Activated CD4-positive, alpha-beta T cell treated with anti-CD3 and anti-CD28 coated beads, Interleukin-2, amount 50 U/mL, for 16 hours (primary cell): ENCODE measurements at places on chromosomes 3 and 15.

- DNase-seq: no peak
Observed at GRCh38 chr3:157131861-157132260, 28.1 kb downstream of the CCNL1 start.

GRCh38 chr15:26864664-26865191 is 2.1 kb upstream of the GABRA5 start:
- DNase-seq: peak; percentile 20

- DNase-seq: no peak
Observed at GRCh38 chr3:2513986-2514385, 415.3 kb downstream of the CNTN4 start.

GRCh38 chr3:182258538-182259177 is 534.6 kb upstream of the ATP11B start:
- peak; percentile 8 for DNase-seq

DNA sequence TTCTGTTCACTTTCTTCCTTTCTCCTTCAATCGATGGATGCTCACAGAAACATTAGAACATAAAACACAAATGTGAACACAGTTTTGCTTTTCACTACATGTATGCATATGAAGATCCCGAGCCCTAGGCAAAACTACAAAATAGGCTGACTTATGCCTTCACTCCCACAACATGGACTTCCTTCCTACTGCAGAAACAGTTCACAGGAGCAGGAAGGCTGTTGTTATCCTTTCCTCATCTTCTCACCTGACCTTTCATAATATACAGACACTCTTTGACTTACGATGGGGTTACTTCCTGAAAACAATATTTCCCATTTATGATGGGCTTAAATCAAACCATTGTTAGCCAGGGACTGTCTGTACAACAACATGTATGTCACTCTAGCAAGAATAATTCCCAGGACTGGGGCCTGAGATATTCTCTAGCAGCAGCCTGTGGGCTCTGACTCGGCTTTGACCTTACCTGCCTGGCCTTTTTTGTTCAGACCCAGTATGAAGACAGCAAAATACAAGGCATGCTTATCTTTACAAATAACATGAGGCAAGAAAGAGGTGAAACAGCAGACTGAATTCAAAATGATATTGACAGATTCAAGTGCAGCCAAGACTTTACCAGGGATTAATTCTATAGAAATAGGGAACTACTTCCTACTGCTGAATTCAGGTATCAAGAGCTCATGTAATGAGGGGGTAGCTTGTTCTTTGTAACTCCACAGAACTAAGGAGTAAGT is 51.8 kb upstream of the PLXND1 start:
- no peak for DNase-seq

DNA sequence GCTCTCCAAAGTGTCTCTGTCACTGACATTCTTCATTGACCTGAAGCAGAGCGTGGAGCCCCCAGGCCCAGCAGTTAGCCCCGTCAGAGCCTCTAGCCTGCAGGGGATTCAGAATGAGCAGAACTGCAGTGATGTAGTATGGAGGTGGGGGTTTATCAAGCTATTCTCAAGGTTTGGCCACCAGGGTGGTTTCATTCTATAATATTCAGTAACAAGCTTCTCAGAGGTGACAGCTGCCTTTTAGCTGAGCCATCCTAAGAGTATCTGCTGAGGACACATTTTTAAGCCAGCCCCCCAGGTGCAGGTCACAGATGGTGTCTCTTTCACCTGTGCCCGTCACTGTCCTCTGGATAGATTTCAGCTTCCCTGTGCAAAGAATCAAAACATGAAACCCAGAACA is 31.9 kb downstream of the CMTM7 start:
- DNase-seq: no peak

- no peak for DNase-seq
Observed at GRCh38 chr15:88072598-88073390, 183.7 kb downstream of the NTRK3 start.

DNA sequence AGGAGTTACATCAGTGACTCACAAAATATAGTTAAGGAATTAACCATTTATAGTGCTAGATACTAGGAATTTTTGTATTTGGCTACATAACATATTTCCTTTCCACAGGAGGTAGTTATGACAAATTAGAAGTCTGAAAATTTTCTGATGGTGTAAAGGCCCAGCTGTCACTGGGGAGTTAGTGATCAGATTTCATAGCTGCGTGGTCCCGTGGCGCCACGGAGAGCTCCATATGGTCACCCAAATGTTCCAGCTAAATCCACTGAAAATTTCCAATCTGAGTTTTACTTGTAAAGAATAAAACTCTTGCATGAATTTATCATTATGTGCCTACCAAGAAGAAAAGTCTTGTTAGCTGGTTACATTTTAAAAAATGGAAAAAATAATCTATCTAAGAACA is 368.9 kb upstream of the PLSCR5 start:
- no peak for DNase-seq

DNA sequence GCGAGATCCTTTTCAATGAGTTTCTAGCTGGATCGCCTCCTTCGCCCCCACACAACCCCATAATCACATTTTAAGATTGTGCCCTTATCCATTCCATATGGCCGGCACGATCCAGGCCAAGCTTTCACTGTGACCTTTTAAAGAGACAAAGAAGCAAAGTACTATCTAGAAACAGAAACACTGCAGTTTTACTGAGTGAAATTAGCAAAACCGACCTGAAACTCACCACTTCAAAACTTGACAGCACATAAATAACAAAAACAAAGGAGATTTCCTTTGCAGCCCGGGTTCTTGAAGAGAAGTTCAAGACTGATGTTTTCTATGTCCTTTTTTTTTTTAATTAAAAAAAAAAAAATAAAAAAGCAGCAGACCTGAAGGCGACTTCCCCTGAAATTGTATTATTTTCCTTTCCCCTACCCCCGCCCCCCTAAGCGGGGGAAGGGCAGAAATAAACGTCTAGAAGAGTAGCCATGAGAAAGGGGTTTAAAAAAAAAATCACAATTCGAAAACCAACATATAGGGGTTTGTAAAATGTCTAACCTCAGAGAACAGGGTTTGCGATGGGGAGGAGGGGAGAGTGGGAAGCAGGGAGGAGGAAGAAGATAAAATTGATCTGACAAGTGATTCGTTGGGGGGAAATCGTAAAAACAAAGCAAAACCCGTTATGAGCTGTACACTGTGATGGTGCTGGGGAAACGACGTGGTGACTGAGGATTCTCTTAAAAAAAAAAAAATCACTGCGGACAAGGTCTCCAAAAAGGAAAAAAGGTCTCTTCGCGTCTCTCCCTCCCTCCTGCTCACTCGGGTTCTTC is 1.5 kb downstream of the SATB1 start:
- DNase-seq: peak; percentile 79

DNA sequence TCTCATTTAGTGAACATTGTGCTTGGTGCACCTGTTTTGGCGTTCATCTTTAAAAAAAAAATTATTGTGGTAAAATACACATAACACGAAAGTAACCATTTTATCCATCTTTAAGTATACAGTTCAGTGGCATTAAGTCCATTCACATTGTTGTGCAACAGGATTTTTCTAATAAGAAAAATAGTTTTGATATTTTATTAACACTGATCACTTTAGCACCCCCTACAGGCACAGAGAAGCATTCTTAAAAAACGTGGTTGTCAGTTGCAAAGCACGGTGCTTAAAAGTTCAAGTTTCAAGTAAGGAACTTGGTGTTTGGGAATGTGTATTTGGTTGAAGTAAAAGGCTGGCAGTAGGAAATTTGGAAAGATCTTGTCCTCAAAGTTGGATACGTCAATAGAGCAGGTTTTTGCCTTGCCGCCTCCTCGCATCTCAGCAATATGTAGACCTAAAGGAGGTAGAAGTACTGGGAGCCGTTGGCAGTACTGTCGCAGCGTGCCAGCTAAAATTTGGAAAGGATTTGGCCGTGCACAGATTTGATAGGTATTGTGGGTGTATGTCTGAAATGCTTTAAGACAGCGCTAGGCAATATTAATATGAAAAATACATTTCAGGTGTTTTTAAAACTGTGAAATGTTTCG is 110.4 kb downstream of the LRRC28 start:
- no peak for DNase-seq

DNA sequence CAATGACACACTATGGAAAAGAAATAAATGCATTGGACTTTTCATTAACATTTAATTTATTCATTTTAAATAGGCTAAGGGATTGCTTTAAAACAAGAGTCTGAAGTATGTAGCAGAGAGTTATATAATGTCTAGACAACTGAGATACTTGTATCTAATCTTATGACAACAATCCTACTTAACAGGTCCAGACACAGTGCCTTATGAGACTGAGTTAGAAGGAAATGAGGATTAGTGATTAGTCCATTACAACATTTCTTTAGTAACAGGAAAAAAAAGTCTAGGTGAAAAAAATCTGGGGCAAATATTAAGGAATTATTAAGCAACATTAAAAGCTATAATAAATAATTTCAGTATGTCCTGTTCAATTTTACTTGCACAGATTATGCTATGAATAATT is 140.6 kb downstream of the MEIS2 start:
- DNase-seq: no peak

GRCh38 chr3:107512108-107512507 is 10.7 kb upstream of the BBX start:
- no peak for DNase-seq

DNA sequence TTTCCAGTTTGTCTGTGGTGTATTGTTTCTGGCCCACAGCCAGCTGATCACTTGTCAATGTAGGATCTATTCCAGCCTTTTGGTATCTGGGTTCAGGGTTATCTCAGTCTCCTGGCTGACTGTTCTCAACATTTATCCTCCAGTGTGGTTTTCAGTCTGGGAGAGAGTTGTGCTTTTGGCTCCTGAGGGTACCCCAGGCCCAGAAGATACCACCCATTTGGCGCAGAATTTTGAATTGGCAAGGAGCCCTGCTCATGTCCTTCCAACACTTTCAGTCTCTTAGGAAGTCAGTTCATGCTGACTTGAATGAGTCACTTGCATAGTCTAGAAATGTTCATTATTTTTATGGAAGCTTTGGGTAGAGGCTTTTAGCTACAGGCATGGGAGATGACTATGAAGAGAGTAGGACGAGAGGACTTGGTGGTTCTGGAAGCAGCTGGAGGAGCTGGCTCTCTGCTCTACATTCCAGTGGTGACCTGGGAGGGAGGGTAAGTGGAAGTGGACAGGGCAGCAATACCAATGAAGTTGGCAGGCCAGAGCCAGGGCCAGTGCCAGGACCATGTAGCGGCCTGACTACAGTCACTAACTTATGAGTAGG is 7.2 kb downstream of the POLR2H start:
- no peak for DNase-seq

- DNase-seq: peak; percentile 80
Observed at GRCh38 chr3:52444860-52445793, at the start of gene SEMA3G. SEMA3G (minus strand) TSS chr3:52445103; CDS start chr3:52445027, 76 bp downstream.

DNA sequence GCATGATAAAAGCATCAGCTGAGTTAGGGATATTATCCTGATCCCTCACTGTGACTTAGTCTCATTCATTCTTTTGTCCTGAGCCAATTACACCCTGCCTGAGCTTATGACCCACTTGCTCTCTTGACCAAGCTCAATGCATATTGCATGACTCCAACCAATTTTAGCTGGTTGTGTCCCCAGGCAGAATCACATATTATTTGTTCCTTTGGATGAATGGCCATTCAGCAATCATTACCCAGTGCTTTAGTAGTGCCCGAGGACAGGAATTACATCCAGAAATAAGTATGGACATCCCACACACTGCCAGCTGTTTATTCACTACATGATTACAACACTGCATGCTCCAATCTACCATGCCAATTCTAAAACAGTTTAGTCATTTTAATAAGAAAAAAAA is 322.5 kb downstream of the ZBBX start:
- DNase-seq: no peak

DNA sequence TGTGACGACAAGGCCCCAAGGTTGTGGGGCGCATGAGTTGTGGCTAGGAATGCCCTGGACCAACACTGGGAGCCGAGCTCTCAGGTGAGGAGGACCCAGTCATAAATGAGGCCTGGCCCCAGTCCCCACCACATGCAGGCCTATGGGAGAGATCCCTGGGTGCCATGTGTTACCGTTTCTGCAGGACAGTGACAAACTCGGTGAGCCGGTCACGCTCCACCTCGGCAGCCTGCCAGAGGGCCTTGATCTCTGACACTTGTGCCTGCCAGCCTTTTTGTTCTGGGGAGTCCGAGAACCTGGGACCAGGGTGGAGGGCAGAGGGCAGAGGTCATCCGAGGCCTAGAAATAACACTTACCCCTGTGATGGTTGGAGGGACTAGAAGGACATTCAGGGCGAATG is 27.7 kb upstream of the HHATL start:
- no peak for DNase-seq

DNA sequence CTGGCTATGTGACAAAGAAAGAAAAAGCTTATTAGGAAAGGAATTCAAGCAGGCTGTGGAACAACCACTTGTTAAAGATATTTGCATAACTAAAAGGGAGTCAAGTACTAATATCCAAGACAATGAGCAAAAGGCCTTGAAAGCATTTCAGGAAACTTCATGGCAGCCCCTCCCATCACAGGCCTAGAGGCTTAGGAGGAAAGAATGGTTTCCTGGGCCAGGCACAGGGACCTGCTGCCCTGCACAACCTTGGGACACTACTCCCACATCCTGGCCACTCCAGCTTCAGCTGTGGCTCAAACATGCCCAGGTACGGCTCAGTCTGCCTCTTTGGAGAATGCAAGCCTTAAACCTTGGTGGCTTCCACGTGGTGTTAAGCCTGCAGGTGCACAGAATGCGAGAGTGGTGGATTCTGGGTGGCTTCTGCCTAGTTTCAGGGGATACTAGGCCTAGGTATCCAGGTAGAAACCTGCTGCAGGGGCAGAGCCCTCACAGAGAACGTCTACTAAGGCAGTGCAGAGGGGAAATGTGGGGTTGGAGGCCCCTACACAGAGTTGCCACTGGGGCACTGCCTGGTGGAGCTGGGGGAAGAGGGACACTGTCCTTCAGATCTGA is 121.6 kb downstream of the OPA1 start:
- no peak for DNase-seq

- DNase-seq: no peak
Observed at GRCh38 chr3:147616998-147617619, 207.9 kb downstream of the ZIC1 start.

GRCh38 chr3:143811602-143812001 is 36.7 kb downstream of the SLC9A9 start:
- no peak for DNase-seq

- no peak for DNase-seq
Observed at GRCh38 chr15:39663704-39664250, 82.9 kb downstream of the THBS1 start.

GRCh38 chr15:99545605-99546004 is 20.2 kb upstream of the MEF2A start:
- no peak for DNase-seq

DNA sequence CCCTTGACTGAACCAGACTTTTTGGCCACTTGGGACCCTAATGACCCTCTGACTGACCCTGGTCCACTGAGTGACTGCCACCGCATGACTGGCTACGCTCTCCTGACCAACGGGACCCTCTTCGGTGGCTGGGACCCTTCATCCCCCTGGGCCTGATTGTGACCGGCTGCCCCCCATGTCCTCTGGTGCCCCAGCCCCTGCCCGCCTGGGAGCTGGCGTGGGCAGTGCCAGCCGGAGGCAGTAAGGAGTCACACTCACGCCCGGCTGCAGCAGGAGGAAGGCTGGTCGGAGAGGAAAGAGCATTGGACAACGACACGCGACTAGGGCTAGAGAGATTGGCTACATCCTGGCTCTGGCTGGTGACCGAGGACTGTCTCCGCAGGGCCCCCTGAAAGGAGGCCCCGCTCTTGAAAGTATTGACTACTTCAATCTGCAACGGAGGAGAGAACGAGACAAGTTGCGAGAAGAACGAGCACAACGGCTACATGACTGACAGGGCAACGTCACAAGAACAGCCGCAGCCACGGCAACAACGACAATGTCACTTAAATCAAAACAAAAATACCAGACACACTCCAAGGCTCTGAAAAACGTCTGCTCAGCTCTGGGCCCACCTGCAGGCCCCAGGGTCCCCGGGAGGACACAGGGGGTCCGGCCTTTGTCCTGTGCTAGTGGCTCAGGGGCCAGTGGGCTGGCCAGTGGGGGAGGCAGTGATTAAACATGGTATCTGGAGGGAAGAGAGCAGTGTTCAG is 15.1 kb upstream of the SEC13 start:
- no peak for DNase-seq
